ENCODE measurements at places on chromosomes 12 and 14.

- no peak for DNase-seq
These were observed 13.5 kb downstream of the BMP4 start for GRCh38 chr14:53942970-53943750.

- DNase-seq, result no peak
These were observed 69.3 kb downstream of the ANKS1B start for GRCh38 chr12:99915251-99916082.

DNA sequence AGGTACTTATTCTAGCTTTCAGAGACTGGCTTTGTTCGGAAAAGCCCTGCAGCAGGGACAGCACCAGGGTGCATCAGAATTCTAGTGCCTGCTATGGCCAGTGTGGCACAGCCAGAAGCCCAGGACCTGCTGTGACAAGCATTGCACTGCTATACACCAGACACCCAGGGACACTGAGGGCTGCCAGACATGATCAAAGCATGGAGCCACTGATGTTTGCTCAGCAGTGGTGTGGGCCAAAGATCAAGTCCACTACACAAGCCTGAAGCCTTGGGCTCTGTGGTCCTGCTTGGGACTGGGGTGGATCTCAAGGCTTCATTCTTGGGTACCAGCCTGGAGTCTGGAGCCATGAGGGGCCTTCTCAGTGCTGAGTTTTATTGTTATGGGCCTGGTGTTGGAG, 36.1 kb upstream of the CDKN3 start:
- DNase-seq, result no peak

DNA sequence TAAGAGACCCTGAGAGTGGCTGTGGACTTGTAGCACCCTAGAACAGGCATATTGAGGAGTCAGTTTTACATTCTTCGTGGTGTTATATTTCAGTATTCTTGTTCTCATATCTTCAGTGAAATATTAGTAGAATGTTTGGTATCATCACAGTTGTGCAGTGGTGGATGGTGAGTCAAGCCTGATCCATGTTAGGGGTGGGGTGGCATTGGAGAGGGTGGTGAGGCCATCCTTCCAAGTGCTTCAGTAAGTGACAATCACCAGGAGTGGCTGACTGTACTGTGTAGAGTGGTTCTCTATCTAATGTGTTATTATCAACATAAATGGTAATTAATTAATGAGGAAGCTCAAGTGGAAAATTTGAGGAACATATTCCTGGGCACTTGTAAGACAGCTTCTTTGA, 197.7 kb upstream of the SLC16A7 start:
- no peak for DNase-seq

- DNase-seq, result no peak
These were observed 16.2 kb upstream of the PCNX1 start for GRCh38 chr14:70890826-70891659.

DNA sequence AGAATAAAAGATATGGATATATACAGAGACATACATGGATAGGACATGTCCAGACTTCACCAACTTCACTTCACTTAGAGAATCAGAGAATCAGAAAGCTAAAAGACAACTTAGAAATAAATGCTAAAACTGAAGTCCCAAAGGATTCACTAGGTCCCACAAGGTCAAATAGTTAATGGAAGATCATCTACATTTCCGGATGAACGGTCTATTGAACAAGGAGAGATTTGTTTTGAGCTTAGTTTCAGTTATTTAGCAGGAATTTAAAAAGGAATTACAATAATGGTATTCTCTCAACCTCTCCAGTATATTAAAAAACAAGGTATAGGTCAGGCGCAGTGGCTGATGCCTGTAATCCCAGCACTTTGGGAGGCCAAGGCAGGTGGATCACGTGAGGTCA, 187.0 kb downstream of the MED13L start:
- no peak for DNase-seq

GRCh38 chr14:77044783-77045237, 16.3 kb upstream of the IRF2BPL start:
- no peak for DNase-seq

GRCh38 chr12:133165776-133166175, 15.5 kb upstream of the ZNF268 start:
- no peak for DNase-seq

- no peak for DNase-seq
These were observed 54.0 kb downstream of the TRAFD1 start for GRCh38 chr12:112179341-112179740.

DNA sequence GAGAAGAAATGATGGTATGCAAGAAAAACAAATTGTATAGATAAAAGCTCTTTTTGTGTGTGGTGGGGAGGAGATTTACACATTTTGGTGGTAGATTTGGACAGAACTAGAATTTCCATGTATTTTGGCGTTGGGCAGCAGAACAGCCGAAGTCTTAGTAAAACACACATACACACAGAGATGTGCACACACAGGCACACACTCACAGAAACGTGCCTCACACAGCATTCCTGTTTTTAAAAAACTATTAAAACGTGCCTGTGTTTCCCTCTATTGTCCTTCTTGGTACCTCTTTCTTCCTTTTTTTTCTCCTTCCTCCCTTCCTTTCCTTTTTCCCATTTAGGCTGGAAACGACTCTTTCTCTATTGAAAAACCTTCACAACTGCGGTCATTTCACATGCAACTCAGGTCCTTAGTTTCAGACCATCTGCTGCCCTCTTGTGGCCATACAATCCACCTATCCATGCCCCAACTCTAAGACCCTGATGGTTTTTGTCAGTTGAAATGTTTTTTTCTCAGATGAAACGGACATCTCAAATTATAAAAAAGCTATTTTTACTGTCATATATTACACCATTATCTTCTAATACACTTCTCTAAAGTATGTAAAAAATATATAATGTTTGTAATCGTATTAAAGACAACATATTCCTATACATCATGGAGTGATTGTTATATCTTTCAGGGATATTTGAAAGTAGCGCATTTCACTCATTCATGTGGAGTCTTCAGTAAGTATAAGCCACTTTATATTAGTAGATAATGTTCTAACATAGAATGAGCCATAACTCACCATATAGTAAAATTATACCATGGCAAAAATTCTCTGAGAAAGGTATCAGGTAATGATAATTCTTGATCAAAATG, 386.7 kb upstream of the NOVA1 start:
- DNase-seq, result no peak

GRCh38 chr12:67871231-67871630, 118.0 kb upstream of the IFNG-AS1 start:
- DNase-seq, result no peak

DNA sequence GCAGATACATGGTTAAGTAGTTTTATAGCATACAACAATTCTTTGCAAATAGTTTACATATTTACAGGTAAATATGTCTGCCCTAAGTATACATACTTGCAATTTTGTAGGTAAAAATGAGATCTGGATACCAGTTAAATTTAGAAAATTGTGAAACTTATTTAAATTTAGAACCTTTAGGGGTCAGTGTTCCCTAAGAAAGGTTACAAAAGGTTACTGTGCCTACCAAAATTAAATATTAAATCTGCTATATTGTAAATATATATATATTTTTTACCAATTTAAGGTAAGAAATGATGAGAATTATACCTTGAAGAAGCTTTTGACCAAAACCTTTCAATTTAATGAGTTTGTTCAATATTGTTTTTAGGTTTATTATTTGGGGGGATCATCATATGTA, 54.0 kb downstream of the MIPOL1 start:
- DNase-seq, result peak; percentile 66

DNA sequence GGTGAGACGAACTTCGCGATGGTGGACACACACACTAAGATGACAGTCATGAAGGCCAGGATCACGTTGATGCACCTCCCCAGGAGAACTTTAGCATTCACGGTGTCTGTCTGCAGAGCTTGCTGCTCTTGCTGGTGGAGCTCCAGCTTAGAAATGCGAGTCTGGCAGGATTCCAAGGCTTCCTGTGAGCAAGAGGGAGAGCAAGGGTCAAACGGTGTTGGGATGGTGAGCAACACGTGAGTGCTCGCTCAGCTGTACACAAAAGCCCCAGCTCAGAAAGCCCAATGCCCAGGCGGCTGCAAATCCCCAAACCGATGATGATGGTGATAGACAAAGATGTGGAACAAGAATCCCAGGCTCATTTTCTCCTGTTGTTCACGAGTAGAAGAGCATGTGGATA, 78.8 kb downstream of the TMCC3 start:
- DNase-seq, result no peak

DNA sequence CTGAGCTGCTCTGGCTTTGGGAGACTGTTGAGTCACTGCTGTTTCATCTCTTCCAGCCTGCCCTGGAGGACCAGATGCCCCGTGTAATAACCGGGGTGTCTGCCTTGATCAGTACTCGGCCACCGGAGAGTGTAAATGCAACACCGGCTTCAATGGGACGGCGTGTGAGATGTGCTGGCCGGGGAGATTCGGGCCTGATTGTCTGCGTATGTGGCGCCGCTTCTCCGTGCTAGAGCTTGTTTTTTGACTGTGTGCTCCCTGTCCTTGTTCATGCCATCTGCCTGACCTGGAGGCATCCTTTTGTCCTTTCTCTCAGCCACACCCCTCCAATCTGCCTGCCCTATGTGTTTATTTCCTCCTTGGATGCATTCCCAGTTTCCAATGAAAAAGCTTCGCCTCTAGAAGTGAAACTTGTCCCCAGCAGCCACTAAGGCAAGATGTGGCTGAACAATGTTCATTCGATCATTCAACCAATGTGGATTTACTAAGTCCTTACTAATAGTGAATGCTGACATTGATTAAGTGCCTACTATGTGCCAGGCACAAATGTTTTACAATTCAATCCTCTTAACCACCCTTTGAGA, 98.6 kb downstream of the NT5DC3 start:
- DNase-seq, result peak; percentile 96

DNA sequence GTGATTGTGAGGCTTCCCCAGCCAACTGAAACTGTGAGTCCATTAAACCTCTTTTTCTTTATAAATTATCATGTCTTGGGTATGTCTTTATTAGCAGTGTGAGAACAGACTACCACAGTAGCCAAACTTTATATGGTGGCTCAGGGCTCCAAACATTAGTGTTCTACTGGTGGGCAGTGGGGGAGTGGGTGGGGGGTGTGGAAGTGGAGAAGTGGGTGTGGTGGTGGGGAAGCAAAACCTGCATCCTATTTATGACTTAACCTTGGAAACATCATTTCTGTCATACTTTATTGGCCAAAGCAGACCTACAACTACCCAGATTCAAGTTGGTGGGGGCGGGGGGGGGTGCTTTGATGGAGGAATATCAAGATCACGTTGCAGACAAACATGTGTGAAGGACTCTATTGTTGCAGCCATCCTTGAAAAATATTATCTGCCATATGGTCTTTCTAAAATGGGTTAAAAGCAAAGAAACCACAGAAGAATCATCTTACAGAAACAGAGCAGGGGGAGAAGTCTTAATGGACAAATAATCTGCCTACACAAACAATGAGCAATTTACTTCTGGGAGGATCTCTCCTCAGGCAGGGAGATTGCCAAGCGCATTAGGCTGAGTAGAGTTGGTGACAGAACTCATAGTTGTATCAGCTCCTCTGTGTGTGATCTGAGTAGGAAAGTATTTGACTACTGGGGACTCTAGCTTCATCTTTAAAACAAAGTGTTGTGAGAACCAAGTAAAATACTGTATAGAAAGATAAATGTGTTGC, 1.4 kb upstream of the PWP1 start:
- no peak for DNase-seq

GRCh38 chr12:124520907-124521306, 46.5 kb downstream of the NCOR2 start:
- DNase-seq, result no peak

DNA sequence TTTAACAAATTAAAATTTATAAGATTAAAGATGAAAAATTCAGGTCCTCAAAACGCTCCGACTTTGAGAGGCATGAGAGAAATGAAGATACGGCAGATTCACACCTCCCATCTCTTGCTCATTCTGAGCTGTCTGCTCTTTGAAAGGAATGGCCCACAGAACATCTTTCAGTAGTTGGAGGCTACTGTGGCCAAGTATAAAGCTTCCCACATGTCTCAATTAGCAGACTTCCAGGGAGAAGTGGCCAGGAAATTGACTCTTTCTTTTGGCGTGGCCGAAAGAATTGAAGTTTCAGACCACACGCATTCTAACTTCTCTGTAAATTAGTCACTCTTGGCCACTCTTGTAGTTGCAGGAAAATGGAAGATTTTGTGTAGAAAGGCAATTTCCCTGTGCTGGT, 129.2 kb downstream of the DIP2B start:
- no peak for DNase-seq

GRCh38 chr12:20985399-20985798, 145.6 kb upstream of the SLCO1B1 start:
- no peak for DNase-seq

DNA sequence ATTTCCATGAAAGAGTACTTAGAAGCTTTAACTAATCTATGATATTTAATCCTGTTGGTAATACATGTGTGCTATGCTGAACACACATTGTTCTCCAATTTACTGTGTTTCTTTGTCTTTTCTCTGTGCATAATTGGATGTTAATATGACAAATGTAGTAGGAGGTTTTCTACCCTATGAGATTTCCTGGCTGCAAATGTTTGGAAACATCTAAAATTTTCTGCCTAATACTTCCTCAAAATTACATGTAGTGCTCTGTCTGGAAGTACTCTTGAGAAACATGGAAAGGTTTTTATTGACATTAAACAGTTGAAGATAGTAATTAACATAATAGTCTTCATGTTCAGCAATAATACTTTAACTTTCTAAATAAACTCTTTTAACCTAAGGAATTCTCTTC, 213.0 kb downstream of the KITLG start:
- DNase-seq, result no peak

- DNase-seq, result no peak
These were observed 371.5 kb upstream of the ATXN7L3B start for GRCh38 chr12:74166096-74166495.

- DNase-seq, result no peak
These were observed 195.8 kb downstream of the SLC25A21 start for GRCh38 chr14:36976571-36977023.

- peak; percentile 53 for DNase-seq
These were observed 15.7 kb downstream of the ANO6 start for GRCh38 chr12:45231515-45232145.

Measured in NCI-H2029 treated with DMSO at 0.1 percent for 48 hours (cell line).